Naive thymus-derived CD8-positive, alpha-beta T cell (primary cell): ENCODE measurements at places on chromosomes 7 and 10.

DNA sequence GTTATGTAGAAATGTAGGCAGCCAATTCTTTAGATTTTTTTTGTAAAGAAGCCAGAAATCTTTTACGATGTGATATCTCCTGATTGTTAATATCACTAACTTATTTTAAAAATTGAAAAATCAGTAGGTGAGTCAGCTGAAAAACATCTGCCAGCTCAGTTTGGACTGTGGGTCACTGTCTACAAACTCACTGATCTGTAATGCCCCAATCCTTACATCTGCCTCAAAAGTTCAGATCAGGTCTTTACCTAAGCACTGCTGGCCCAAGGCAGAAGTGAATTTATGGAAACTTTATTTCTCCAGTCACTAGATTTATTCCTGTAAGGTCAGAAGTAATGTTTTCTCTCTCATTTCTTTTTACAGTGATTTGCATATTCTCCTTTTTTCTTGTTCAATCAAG lies 31.0 kb upstream of the FAM13C start:
- no peak for DNase-seq

DNA sequence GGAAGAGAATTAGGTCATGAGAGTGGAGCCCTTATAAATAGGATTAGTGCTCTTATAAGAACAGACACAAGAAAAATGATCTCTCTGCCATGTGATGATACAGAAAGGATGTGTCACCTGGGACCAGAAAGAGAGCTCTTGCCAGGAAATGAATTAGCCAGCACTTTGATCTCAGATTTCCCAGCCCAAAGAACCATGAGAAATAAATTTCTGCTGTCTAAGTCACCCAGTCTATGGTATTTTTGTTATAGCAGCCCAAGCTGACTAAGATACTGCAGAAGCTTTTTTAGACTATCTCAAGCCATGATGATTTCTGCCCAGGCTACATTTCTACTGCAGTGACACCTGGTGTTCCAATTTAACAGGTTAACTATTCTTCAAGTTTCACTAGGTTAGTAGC lies 84.8 kb downstream of the RSU1 start:
- no peak for DNase-seq

DNA sequence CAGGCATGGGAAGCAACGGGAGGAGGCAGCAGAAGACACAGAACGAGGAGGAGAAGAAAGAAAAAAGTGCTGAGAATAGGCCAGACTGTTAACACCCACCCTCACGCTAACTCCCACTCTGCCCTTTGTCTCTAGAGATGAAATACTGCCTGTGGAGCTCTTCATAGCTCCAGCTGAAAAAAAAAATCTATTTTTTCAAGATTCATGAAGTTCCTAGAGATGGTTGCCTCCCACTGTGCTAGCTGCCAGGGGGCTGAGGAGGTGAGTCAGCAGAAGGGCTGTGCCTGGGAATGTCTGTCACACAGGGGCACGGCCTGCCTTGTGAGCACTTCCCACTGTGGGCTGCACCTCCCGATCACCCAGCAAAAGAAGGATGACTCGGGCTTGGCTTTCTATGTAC lies 144.5 kb downstream of the RNF216 start:
- no peak for DNase-seq

- no peak for DNase-seq
These were observed 50.7 kb downstream of the ERCC6 start for GRCh38 chr10:49488056-49488717.

DNA sequence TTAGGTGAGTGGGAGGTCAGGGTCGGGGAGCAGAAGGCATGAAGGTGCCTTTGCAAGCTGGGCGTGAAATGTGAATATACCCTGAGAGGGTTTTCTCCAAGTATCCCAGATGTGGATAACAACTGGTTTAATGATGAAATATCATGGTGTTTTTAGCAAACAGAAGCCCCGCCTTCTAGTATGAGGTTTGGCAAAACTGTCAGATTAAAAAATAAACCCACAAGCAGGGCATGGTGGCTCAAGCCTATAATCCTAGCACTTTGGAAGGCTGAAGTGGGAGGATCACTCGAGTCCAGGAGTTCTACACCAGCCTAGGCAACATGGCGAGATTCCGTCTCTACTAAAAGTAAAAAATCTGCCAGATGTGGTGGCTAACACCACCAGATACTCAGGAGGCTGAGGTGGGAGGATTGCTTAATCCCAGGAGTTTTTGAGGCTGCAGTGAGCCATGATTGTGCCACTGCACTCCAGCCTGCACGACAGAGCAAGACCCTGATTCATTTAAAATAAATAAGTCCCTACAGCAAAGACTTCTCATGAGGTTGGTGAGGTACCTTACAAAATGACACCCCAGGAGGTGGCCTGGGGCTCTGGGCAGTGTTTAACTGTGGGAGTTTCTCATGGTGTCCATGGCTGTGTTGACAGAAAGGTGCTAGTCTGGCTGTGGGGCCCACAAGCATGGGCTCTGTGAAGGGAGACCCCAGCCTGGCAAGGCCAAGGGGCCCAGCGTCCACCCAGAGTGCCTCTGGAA lies 6.7 kb upstream of the PWWP2B start:
- DNase-seq: no peak

DNA sequence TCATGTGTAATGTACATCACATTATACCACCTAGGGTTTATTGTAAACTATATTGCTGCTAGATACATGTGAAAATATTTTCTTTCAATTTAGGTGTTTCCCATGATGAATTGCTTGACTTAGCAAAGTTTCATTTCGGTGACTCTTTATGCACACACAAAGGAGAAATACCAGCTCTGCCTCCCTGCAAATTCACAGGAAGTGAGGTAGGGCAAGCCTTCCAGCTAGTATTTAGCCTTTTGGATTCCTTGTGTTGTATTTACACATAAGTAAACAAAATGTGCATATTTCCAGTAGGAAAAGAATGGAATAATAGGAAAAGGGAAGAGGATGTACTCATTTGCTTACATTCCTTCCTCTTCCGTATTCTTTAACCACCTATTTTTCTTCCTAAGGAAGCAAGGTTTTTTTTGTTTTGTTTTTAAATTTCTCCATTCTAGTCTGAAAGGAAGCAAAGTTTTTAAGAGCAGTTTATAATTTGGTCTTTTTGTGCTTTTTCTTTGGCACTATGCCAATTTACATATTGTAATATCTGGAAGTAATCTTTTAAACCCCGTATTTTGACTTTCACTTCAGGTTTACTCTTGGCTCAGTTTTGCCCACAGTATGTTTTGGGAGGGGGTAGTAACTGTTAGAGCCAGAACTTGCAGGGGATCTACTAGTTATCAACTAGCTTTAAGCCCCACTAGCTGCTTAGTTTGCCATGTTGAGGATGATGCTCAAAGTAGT lies 10.4 kb downstream of the PMPCB start:
- DNase-seq: no peak

DNA sequence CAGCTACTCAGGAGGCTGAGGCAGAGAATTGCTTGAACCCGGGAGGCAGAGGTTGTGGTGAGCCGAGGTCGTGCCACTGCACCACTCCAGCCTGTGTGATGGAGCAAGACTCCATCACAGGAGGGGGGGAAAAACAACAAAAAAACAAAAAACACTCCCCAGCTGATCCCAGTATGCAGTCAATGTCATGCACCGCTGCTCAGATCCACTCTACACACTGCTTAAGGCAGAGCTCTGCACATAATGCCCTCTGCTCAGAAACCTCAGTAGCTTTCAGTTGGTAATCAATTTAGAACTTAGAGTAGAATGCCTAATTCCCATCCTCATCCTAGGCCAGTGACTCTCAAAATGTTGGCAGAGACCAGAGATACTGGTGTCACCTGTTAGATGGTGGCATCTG lies 43.9 kb downstream of the PDSS1 start:
- DNase-seq: no peak
